CD4-positive, alpha-beta T cell treated with Interleukin-4 for 1 hour (primary cell): ENCODE measurements at places on chromosomes 2 and 18.
A peak's percentile ranks its signal among the peaks of the same experiment; 100 is the strongest.

DNA sequence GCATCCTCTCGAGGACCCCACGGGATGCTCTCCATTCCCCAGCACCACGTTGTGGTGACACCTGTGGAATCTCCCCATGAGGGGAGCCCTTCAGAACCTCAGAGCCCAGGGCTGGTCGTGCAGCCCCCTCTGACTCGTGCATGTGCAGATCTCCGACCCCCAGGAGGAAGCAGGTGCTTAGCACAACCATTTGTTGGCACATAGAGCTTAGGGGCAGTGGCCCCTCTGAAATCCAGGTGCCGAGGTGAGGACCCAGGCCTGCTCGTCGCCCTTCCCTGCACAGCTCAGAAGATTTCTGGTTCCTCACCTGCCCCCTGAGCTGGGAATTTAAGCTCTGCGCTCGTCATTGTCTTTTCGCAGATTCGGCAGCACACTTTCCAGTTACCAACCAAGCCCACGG, 1.3 kb upstream of the OTOS start:
- no peak for DNase-seq

DNA sequence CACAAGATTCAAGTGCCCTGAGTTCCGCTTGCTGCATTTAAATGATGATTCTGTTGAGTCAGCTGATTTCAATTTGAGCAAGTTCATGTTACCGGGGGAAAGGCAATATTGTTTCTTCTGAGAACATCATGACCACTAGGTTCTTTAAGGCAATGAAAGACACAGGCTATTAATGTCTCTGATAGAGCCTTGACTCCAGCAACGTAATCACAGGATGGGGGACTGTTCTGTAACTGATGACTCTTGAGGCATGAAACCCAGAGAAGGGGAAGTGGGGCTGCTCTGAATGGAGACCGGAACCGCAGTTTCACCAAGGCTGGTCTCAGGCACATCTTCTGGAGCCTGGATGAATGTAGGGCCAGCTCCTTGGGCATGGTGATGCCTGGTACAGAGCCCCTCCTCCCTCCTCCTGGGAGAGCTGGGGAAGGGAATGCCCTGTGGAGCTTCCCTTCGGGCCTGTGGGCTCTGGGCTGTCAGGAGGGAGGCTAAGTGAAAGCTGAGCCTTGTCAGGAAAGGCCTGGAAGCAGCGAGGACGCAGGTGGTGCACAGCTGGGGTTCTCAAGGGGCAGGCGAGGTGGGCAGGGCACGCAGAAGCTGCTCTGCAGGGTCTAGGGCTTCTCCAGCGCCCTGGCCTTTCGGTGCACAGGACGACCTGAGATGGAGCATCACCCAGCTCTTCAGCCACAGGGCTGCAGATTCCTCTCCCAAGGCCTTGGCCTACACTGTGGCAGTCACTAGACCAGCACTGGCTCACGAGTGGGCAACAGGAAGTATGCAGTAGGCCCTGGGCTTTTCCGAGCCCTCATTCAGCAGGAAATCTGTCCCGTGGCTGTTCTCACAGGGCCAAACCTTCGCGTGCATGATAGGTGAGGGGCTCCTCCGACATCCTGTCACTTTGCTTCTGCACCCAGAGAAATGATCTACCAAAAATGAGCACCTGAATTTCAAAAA, 36.6 kb upstream of the PRLH start:
- no peak for DNase-seq

DNA sequence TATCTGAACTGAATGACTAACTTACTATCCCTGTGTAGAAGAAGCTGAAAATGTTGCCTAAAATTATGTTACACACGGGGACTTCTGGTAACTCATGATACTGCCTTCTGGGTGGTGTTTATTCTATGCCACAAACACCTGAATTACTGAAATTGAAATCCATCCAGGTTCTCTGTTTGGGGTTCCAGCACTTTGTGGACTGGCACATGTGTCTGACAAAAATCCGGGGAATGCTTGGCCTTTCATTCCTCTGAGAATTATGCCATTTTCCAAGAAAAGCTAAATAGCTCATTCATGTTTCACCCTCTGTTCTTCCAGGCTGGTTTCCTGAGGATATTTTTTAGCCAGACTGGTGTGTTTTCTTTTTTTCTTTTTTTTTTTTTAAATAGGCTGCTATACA, 59.5 kb upstream of the POU3F3 start:
- no peak for DNase-seq

DNA sequence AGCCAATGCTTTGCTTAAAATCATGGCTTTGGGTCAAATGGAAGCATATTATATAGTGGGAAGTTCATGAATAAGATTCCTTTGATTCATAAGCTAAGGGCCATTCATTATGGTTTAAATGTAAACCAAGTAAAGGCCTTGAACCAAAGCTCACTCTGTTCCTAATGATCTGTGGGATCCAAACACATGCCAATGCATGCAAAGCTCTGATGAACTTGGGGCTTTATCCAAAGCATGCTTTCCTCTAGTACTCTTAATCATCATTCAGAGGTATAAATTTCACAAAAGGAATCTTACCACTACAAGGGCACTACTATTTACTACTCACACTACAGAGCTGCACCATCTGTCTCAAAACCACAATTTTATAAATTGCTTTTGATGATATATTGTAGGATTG, 102.8 kb upstream of the RBMS1 start:
- no peak for DNase-seq

DNA sequence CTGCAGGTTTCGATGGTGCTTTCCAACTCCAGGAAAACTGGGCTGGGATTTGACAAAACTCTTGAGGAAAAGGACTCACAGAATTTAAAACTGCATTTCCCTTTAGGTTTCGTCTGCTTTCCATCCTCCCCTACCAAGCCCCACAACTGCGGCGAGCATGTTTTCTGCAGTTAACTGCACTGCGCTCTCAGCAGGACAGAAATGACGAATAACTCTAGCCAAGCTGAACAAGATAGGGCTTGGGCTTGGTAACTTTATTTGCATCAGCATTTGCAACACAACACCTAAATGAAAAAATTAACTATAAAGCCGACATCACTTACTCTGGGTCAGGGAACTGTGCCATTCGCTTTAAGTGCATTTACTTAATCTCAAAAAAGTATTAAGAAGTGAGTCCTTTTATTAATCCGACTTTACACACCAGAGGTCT, 669 bp upstream of the PIKFYVE start:
- peak; percentile 61 for DNase-seq

- DNase-seq: no peak
Observed at GRCh38 chr2:42256505-42256904, 87.4 kb downstream of the EML4 start.

- DNase-seq: no peak
Observed at GRCh38 chr2:2656115-2657011, 325.3 kb upstream of the MYT1L start.

DNA sequence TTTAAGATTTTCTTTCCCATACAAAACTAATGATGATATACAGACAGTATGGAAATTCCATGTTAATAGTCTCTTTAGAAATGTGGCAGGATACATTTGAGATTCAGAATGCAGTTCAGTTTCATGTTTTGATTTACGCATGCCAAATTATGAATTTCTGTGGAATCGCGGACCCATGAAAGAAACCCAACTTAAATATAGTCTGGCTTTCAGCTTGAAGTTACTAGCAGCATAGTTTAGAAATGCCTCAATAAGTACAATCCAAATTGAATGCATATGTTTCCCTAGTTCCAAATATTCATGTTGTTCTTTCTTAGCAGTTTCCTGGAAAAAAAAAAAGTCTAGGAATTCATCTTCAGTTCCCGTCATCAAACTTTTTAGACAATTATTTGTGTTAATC, 164.1 kb upstream of the RASGRP3 start:
- DNase-seq: no peak

- no peak for DNase-seq
Observed at GRCh38 chr2:10265329-10266132, 37.2 kb upstream of the HPCAL1 start.

DNA sequence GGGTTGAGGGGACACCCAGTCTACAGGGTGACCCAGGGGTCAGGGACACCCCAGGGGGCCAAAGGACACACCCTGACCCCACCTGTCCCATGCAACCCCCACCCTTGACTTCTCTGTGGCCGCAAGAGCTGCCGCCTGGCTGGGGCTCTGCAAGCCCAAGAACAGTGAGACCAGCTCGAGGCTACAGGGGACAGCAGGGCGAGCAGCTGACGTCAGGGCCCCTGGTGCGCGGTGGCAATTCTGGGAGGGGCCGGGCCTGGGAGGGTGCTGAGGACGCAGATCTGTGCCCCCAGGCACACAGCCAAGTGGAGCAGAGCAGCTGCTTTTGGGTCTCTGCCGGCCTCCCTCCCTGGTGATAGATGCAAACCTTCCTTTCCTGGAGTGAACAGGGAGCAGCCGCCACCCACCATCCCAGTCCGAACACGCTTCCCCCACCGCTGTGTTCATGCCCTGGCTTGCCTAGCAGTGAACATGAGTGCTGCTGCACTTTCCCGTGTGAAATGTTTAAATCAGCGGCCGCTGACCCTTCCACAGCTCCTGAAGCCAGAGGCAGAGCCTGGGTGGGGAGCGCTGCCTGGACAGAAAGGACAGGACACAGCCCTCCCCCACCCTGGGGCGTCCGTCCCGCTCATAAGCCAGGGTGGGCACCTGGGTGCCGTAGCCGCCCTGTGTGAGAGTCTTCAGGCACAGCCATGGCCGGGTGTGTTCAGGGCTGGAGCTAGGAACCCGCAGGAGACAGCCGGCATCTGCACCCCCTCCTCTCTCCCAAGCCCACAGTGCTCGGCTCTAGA, 46.9 kb downstream of the SLC66A2 start:
- DNase-seq: no peak

DNA sequence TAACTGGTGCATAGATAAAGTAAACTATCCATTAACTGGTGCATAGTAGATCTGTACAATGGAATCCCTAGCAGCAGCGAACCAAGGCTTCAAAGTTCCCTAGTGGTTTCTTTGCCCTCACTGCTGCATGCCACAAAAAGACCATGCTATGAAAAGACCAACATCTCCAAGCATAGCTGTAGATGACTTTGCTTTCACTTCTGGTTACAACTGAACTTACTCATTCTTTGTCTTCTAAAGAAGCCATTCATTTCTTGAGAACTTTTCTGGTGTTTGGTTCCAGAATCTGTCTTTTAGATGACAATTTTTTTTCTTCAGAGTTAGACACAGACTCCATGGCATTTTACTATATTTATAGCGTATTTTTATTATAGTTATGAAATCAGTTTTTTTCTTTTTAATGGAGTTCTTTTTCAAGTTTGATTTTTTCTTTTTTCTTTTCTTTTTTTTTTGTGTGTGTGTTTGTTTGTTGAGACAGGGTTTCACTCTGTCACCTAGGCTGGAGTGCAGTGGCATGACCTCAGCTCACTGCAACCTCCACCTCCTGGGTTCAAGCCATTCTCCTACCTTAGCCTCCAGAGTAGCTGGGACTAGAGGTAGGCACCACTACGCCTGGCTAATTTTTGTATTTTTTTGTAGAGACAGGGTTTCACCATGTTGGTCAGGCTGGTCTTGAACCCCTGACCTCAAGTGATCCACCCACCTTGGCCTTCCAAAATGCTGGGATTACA, 63.6 kb downstream of the SLC35F5 start:
- DNase-seq: peak; percentile 59

GRCh38 chr18:51433296-51433695, 235.8 kb upstream of the MEX3C start:
- no peak for DNase-seq

DNA sequence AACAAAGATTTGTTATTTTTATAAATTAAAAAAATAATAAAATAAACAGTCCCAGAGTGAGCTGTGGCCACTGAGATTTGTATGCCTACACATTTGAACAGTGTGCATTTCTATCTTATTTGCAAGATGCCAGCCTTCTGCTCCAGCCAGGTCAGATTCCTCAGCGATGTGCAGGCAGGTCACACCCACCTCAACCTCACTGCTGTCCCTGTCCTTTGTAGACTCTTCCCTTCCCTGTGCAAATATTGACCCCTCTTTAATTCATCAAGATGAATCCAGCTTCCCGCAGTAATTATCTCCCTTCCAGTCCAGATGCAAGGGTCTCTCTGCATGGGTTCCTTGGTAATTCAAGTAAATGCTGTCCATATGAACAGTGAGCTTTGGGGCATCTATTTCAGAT, 256.2 kb downstream of the PIEZO2 start:
- no peak for DNase-seq
